Activated T-helper 2 cell treated with anti-CD3 and anti-CD28 coated beads, Interferon-gamma antibody, Interleukin-2, Interleukin-4, amounts not matched to agents 10 μg/mL and 5 μg/mL and 100 μg/mL, durations not matched to agents 14 hours and 24 hours and 36 hours (primary cell): ENCODE measurements at places on chromosomes 6 and 20. TPM values are rescaled to one million over a fixed set of nuclear protein-coding genes. Genes with fewer than 3 reads are reported as not detected.

DNA sequence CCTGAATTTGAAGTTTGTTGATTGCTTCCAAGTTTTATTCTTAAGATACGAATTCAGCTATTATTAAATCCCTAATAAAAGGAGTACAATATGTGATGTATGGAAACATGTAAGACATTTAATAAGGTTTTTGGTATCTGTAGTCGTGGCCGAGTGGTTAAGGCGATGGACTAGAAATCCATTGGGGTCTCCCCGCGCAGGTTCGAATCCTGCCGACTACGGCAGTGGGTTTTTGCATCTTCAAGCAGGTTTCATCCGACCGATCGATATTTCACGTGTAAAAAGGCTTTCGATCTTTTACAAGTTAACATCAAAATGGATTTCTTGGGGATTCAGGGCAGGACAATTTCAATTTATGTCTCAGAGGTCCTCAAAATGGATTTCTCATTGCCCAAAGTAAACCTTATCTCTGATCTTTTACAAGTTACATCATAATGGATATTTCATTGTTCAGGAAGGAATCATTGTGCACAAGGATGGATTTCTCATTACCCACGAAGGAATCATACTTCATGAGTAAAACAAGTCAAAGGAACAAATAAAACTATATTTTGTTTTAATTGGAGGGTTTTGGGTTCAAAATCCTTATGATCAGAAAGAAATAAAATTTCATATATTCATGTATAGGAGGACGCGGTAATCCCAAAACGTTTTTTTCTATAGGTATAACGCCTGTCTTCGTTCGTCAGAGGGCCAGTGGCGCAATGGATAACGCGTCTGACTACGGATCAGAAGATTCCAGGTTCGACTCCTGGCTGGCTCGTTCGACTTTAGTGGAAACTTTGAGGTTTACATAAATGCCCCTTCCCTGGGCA, 37.3 kb upstream of the BTN3A2 start:
- peak; percentile 61 for DNase-seq

ENPP3 gene
- 16.3 and 18.7 TPM in 2 replicates for total RNA-seq

GRCh38 chr6:148954934-148955333, 208.1 kb downstream of the UST start:
- no peak for DNase-seq

PI16 gene
- not detected in 2 replicates for total RNA-seq

FOXP4 gene
- 9.6 and 9.7 TPM in 2 replicates for total RNA-seq

GTSF1L gene
- total RNA-seq, result 0.48 TPM in 1 of 2 replicates, not detected in the other

FYN gene
- 359 TPM in 2 replicates for total RNA-seq

COL9A3 gene
- 0.27 and 0.32 TPM in 2 replicates for total RNA-seq

ZNF165 gene
- total RNA-seq, result 0.34 TPM in 2 replicates

SRSF3 gene
- total RNA-seq, result 512 and 541 TPM in 2 replicates

DNA sequence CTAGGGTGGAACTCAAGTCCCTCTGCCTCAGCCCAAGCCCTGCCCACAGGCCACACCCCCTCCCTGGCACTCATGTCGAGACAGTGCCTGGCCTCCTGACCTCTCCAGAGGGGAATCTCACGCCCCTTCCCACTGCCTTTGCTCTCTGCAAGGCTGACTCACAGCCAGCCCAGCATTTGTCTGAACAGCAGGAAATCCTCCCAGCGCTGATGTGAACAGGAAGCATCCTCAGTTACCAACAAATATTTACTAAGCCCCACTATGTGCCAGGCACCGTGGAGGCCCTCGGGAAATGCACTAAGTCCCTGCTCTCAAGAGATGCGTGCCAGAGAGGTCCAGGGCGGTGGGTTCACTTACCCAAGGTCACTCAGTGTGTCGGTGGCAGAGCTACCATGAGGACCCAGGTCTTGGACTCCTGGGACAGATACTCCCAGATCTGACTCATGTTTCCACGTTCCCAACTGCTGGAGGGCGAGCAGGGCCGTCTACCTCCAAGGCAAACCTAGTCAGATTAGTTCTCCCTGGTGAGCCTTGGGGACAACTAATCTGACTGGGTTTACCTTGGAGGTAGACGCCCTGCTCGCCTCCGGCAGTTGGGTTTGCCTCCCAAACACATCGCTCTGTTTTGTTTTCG, 7.8 kb downstream of the ADA start:
- DNase-seq, result peak; percentile 35

ARMH2 gene
- total RNA-seq, result not detected in 2 replicates

DNA sequence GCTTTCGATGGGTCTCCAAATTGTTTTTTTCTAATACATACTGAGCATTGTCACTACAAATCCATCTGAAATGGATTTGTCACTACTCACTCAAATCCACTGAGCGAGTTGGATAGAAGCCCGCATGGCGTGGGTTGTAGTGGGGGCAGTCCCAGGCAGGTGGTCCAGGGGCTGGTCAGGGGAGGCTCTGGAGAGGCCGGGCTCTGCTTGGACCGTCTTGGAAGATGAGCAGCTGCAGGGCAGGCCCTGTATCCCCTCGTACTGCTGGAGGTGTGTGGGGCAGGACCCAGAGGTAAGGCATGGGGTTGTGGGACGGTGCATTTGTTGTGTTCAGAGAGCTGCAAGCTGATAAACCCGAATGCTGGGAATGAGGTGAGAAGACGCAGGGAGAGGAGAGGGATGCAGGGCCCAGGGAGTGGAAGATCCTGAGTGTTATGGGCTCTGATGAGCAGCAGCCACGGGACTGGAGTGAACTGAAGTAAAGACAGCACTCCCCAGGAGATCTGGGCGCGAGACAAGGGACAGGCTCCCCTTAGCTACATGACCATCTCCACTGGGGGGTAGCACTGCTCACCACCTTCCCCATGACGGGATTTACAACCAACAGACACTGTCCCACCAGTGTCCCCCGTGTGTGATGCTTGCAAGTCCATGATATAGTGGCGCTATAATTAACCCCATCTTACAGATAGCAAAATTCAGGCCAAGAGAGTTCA, 45.9 kb downstream of the PSMG4 start:
- no peak for DNase-seq

AHCY gene
- total RNA-seq, result 120 and 122 TPM in 2 replicates
